ENCODE measurements at places on chromosomes 7 and 10.
A peak's percentile ranks its signal among the peaks of the same experiment; 100 is the strongest.

- peak; percentile 21 for DNase-seq
Observed at GRCh38 chr7:7595451-7595850, 28.8 kb downstream of the MIOS start.

DNA sequence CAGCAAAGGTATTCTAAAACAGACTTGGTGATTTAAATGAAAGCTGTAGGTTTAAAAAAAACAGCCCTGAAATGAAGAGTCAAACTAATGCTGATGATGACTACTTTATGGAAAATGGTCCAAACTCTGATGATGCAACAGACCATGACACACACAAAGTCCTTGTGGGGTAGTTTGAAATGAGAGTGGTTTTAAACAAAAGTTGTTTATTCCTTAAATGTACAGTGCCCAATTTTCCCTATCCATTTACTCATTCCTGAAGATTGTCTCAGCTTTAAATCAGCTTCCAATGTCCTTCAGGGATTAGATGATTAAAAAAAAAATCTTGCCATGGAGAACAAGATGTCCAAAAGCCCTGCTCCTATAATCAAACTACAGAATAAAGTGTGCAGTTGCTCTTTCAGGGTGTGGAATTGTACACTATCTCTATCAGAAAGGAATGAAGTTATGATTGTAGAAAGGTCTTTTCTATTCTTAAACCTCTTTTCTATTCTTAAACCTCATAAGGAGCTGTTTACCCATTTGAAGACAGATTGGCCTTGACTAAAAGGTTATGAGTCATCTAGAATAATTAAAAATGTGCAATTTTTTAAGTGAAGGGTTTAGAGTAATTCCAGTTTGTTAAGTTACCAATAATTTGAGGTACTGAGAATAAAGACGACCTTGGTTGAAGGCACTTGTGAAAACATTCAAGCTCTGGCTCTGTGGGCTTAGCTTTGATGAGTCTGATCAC is 70.2 kb upstream of the ITGA8 start:
- DNase-seq, result peak; percentile 80

DNA sequence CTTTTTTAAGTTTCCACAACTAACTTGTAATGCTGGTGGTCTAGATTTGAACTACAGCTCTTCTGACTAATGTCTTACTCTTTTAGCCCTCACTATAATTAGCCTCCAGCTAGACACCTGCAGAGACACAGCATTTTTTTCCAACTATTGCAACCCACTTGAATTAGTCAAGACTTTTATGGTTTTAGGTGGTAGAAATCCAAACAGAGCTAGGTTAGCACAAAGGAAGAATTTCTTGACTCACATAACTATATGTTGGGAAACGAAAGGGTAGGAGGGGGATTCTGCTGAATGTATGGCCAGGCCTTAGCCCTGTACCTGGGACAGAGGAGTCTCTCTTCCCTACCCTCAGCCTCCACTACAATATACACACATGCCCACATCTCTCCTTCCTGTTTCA is 586.1 kb downstream of the INHBA start:
- DNase-seq, result no peak

DNA sequence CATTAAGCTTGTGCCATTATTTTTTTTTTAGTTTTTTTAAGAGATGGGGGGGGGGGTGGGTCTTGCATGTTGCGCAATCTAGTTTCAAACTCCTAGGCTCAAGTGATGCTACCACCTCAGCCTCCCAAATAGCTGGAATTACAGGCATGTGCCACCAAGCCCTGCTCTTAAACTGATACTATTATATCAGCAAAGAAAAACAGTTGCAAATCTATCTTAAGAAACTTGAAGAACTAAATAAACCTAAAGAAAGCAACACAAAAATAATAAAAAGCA is 47.5 kb downstream of the BRAF start:
- no peak for DNase-seq

- DNase-seq, result peak; percentile 53
Observed at GRCh38 chr10:118447478-118448270, 105.5 kb upstream of the FAM204A start.

GRCh38 chr10:124604214-124605000 is 139.8 kb downstream of the FAM53B start:
- DNase-seq, result no peak

GRCh38 chr7:149284343-149284742 is 22.3 kb downstream of the ZNF783 start:
- DNase-seq, result no peak

GRCh38 chr10:104109908-104110662 is 11.9 kb upstream of the SFR1 start:
- DNase-seq, result peak; percentile 94

Data from fibroblast of skin of back (primary cell).